Suppressor macrophage treated with lipopolysaccharide for 1 hour (primary cell): ENCODE measurements at places on chromosomes 12 and 14.

DNA sequence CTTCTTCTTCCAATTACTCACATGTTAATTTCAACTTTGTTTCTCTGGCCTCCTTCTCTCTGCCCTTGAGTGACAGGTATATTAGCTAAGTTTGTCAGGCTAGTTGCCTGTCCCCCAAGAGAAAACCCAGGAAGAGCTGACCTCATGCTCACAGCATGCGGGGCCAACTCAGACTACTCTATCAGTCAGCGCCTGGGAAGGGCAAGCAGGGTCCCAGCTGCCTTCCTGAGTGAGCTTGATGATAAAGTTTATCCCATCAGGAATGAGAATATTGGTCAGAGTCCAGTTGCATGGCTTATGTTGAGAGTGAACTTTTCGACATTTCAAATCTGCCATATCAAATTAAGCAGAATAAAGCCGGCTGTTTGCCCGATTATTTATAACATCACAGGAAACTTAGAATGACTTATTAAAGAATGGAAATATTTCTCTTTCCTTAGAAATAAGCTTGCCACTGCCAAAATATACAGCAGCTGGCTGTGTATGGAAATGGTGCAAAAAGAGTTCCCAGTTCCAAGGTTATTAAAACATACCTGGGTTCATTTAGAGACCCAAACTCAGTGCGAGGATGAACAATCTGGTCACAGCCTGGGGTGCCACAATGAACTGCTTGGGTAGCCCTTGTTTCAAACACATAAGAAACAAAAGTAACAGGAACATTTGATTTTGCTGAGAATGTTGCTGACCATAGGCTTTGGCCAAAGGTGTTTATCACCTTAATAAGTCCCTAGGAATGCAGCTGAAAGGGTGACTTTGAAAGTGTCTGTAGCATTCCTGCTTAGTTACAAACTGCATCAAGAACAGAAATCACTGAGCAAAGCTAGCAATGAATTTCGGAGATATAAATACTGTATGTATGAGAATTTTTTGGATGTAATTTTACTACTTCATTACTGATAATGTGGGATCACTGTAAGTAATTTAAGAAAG, 1553.8 kb upstream of the FLRT2 start:
- no peak for DNase-seq

GRCh38 chr14:76531821-76532318, 155.9 kb downstream of the ESRRB start:
- no peak for DNase-seq

GRCh38 chr12:107597695-107598410, 87.7 kb upstream of the PWP1 start:
- no peak for DNase-seq

DNA sequence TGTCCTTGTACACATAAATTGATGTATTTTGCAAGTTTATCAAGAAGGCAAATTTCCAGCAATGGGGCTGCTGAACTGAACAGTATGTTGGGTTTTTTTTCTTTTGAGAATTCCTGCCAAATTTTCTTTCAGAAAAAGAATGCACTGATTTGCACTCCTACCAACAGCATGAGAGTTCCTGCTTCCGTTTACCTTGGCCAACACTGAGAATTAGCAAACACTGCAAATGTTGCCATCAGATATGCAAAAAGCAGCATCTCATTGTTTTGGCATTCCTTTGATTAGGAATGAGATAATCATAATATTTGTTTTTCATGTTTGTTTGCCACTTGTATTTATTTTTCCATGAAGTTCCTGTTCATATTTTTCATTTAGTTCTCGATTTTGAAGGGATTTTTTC, 82.4 kb downstream of the RTN1 start:
- DNase-seq, result no peak

DNA sequence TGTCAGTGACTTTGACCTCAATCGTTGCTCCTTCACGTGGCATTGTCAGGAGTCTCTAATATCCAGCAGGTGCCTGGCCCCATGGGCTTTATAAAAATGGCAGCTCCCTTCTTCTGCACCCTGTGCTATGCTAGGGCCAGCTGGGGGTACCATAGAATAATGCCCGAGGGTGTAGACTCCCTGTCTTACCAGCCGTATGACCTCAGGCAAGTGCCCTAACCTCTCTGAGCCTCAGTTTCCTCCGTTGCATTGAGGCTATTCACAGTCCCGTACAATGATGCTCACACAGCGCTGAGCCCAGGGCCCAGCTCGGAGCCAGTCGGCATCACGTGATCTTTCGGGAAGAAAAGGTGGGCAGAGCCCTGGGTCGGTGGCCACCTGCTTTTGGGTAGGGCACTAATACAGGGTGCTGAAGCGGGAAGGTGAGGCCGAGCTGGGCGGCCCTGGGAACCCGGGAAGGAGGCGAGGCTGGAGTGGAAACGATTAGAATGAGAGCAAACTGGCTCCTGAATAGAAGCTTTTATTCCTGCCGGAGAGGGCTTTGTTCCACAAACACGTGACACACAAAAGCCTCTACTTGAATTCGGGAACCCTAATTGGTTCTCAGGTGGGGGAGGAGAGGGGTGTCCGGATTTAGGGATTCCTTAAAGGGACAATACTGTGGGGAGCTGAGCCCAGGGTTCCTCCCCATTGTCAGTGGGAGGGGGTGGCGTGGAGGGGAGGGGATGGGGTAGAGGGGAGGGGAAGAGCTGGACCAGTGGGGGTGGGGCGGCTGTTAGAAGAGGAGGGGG, 19.9 kb upstream of the MSI1 start:
- no peak for DNase-seq

- DNase-seq, result peak; percentile 40
Measured at GRCh38 chr12:63668028-63668799, at the start of gene DPY19L2. Gene DPY19L2 (minus strand): TSS chr12:63668493. CDS start chr12:63668393, 100 bp downstream.

DNA sequence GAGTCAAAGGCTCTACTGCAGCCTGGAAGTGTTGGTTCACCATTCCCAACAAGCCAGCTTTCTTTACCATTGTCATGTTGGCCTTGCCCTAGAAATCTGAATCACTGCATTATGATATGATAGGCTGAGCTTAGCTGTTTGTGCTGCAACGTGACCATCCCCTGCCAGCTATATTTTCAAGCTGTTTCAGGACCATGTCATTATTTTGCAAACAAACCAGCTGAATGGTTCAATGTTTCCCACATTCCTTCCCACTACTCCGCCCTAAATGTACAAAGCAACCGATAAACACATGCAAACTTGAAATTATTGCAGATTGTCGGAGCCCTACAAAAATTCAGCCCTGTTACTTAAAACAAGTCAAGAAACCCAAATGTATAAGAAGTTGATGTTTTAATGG, 136.1 kb downstream of the KICS2 start:
- DNase-seq, result no peak
